ENCODE measurements at places on chromosomes 2 and 18.

- DNase-seq = no peak
Observed at GRCh38 chr18:3420919-3421279, 29.1 kb upstream of the TGIF1 start.

DNA sequence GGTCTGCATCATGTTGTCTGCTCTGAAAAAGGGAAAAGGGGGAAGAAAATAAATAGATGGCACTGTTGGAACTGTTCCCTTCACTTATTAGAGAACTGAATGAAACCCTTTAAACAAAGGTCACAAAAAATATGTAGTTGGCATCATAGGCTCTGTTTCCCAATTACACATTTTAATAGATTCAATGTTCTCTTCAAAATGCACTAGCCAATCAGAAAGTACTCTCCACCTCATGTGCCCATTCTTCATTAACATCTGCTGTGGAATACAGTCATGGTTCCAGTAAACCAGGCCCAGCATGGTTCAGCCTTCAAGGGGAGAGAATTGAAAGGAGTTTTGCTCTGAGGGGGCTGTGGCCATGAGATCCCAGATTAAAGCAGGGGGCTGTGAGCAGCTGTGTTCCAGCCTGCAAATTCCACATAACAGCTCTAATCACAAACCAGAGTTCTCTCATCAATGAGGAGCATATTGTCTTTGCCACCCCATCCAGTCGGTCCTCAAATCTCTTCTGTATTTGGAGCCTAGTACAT lies 165.9 kb upstream of the CREB1 start:
- DNase-seq = no peak

- no peak for DNase-seq
Observed at GRCh38 chr2:61410185-61410584, 60.7 kb downstream of the USP34 start.

DNA sequence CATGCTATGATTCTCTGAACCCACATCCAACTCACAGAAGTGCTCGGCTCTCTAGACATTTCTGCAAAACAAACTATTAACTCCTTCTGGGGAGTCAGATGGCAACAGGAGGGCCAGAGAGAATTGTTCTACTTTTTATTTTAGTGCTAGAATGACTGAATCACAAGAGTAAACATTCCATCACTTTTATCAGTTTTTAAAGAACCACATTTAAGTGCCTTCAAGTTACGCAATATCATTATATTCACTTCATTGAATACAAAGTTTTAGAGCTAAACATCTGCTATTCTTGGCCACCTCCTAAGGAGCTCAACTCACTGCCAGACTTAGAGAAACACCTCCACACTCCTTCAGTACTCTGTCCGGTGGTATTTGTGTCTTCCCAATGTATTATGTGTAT lies 22.4 kb downstream of the B4GALT6 start:
- no peak for DNase-seq

DNA sequence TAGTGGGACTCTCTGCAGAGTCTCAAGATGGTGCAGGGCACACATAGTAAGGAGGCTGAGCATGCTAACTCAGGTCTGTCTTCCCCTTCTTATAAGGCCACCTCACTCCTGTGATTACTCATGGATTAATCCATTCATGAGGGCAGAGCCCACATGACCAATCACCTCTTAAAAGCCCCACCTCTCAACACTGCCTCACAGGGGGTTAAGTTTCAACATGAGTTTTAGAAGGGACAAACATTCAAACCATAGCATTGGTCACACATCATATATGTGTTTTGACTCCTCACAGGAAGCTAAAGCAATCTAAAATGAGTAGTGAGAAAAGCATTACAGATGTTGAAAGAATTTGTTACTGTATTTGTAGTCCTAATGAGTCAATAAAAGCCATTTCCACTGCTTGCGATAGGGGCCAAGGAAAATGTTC lies 57.5 kb downstream of the DTNA start:
- no peak for DNase-seq

DNA sequence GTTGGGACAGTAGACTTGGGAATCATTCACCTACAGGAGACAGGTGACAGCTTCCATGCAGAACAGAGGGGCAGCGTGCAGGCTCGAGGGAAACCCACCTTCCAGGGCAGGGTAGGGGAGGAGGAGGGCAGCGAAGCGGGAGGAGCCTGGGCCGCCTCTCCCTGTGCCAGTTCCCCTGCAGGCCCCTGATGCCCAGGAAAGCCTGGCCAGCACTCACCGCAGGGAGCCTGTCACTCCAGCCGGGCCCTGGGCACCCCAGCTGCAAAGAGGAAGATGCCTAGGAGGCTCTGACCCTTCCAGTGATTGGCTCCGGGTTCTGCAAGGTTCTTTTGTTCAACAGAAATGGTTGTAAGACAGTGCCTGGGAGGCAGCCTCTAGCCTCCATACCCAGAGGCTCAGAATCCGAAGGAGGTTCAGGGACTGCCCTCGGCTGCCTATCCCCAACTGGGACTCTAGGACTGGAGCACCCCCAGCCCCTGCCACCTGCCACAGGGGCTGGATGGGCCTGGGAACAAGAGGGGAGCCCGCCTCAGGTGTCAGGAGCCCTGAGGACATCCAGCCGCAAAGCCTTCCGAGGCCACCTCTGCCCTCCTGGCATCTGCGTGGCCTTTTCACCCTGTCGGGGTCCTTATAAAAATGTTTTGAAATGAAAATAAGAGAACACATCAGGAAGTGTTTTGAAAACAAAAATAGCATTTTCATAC lies 103.2 kb downstream of the PTGR3 start:
- DNase-seq = no peak

GRCh38 chr18:74724186-74724585 lies 126.5 kb downstream of the ZNF407 start:
- DNase-seq = no peak

- DNase-seq = no peak
Observed at GRCh38 chr2:117859924-117860647, 45.6 kb downstream of the DDX18 start.

GRCh38 chr2:62745891-62746481 lies 40.5 kb downstream of the EHBP1 start:
- DNase-seq = no peak

DNA sequence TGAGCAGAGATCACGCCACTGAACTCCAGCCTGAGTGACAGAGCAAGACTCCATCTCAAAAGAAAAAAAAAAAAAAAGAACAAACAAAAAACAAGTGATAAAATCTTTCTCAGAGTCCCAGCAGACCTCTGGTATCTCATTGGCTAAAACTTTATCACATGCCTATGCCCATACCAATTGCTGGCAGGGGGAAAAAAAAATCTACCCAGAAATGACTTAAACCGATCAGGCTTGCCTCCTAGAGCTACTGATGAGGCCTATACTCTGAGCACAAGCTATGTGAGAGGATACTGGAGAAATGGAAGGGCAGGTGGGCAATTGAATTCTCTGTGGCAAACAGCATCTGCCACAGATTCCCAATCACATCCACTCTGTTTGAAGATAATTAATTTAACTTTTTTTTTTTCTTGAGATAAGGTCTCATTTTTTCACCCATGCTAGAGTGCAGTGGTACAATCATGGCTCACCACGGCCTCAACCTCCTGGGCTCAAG lies 49.0 kb downstream of the FBXO36 start:
- DNase-seq = no peak

DNA sequence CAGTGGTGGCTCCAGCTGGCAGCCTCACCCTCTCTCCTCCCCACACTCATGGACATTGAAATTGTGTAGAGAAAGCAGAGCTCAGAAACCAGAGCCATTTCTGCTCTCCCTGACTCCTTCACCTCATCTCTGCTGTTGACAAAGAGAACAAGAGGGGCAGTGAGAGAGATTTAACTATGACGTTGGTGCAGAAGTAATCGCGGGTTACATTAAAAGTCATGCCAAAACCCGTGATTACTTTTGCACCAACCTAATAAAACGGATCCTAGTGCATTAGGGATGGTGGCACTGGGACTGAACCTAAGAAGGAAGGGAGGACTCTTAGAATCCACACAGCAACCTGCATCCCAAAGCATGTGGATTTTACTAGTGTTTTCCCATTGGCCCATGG lies 113.3 kb upstream of the CDC42EP3 start:
- no peak for DNase-seq

DNA sequence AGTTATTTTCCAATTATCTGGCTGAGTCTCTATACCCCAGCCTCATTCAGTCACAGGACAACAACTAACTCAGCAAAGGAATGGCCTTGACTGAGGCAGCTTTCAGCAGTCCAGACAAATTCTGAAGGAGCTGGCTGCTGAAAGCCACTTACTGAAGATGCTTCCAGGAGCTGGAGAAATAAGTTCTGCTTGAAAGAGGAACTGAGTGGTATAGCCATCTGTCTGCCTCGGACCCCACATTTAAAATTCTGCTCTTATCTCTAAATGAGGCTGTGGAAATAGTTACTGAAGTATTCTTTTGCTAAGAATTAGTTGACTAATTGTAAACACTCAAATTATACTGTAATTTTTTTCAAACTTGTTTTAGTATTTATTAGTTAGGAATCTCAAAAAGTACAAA lies 9.1 kb upstream of the GPD2 start:
- no peak for DNase-seq
